Cardiac septum (tissue), 1 donor: ENCODE measurements at places on chromosomes 2 and 18. TPM values are rescaled to one million over a fixed set of nuclear protein-coding genes. Genes with fewer than 3 reads are reported as not detected.
A peak's percentile ranks its signal among the peaks of the same experiment; 100 is the strongest.

DNA sequence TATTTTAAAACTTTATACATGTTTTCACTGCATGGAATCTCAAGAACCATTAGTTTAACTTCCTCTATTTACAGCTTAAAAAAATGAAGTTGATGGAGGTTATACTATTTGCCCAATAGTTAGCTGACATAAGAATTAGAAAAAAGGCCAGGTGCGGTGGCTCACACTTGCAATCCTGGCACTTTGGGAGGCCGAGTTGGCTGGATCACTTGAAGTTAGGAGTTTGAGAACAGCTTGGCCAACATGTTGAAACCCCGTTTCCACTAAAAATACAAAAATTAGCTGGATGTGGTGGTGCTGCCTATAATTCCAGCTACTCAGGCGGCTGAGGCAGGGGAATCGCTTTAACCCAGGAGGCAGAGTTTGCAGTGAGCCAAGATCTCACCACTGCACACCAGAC lies 125.1 kb upstream of the CDH19 start:
- no peak for DNase-seq

GRCh38 chr2:13308989-13309388 lies 592.3 kb downstream of the TRIB2 start:
- DNase-seq = no peak

- no peak for DNase-seq
These were observed 191.2 kb downstream of the NCKAP5 start for GRCh38 chr2:133377021-133377481.

DNA sequence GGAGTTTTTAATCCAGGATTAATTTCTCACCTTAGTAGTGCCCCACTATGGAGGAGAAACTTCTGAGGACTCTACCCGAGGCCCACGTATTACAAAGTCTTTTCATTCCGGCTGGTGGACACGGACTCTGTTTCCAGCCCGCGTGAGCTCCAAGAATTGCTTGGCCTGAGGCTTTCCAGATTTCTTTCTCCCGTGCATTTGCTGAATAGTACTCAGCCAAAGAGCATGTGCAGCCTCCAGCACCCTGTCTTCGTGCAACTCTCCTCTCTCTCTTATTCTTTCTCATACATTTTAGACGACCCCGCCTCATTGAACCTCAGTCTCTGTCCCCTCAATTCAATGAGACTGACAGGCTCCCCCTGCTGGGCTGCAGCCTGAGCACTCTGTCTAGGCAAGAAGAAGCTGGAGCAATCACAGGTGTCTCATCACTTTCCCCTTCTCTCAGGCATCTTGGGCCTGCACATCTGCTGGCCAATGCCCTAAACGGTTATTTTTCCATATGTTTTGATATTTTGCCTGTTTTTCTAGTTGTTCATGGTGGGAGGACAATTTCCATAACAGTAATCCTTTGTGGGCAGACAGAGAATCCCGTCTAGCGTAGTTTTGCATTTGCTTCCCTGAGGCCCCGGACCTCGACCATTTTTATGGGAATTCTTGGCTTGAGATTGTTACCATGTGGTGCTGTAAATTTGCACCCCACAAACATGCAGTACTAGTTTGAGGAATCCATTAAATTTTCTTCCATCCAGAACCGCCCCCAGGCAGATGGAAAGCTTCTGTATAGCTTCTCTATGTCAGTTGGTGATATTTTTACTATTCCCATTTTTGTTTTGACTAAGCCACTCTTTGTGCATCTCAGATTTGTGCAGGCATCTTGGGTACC lies 50.1 kb upstream of the LPIN2 start:
- peak; percentile 82 for DNase-seq

DNA sequence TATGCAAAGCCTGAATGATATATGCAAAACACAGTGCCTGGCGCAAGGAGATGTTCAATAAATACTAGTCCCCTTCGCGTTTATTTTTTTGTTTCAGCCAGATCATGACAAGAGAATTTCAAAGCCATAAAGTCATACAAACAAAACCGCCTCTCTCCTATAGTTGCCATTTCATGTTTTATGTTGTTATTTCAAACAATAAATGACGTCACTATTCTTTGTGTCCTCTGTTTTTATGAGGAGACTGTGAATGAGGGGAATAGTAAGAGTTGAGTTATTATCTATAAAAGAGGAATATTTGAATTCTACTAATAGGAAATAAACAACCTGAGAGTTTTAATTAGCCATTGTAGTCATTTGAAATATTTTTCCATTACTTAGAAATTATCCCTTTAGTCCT lies 464.5 kb downstream of the THSD7B start:
- DNase-seq = no peak

DNA sequence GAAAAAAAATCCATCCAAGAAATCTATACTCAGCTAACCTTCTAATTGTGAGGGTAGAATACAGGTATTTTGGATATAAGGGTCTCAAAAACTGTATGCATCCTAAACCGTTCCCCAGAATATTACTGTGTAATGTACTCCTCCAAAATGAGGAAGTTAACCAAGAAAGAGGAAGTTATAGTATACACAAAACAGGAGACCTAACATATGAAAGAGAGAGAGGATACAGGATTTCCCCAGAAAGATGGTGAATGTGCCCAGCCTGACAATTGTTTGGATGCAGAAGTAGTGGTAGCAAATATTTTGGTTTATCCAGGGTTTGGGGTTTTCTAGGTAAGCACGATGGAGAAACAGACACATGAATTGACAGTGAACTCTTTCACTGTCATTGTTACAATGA lies 50.6 kb downstream of the GALNT3 start:
- no peak for DNase-seq

GRCh38 chr2:23705771-23706612 lies 220.9 kb downstream of the ATAD2B start:
- peak; percentile 54 for DNase-seq

- DNase-seq = no peak
These were observed 469.1 kb downstream of the CBLN2 start for GRCh38 chr18:72075040-72075439.

GRCh38 chr2:173669271-173669853 lies 295.8 kb downstream of the SP3 start:
- DNase-seq = no peak

DNA sequence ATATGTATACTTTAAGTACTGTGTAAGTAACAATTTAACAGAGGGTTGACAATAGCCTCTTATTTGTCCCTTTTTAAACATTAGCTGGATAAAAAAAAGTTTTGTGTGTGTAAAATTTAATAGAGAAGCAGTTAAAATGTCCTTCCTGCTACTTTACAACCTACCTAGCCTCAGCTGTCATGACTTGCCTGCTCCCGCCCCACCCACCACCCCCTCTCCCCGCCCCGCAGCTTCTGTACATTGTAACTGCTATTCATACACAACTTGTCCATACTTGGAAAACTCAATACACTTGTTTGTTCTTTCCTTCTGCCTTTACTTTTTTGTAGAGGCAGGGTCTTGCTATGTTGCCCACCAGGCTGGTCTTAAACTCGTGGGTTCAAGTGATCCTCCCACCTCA lies 19.5 kb downstream of the RELCH start:
- DNase-seq = no peak

GRCh38 chr18:37568671-37569070 lies 3.1 kb upstream of the CELF4 start:
- DNase-seq = no peak

DNA sequence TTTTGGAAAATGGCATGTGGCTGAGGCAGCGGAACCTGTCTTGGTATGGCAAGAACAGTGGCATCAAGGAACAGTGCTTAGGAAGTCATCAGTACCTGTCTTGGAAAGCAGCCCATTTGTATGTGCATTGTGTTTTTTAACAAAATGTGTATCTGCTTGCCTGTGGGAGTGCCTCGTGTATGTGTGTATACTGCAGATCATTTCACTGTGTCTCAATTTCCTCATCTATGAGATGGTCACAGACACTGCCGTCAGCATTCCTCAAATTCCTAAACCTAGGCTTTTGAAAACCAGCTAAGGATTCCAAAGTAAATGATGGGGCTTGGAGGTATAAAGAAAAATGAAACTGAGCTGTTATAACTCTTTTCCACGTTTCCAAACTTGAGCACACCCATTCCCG lies 441.3 kb downstream of the RND3 start:
- DNase-seq = no peak

DNA sequence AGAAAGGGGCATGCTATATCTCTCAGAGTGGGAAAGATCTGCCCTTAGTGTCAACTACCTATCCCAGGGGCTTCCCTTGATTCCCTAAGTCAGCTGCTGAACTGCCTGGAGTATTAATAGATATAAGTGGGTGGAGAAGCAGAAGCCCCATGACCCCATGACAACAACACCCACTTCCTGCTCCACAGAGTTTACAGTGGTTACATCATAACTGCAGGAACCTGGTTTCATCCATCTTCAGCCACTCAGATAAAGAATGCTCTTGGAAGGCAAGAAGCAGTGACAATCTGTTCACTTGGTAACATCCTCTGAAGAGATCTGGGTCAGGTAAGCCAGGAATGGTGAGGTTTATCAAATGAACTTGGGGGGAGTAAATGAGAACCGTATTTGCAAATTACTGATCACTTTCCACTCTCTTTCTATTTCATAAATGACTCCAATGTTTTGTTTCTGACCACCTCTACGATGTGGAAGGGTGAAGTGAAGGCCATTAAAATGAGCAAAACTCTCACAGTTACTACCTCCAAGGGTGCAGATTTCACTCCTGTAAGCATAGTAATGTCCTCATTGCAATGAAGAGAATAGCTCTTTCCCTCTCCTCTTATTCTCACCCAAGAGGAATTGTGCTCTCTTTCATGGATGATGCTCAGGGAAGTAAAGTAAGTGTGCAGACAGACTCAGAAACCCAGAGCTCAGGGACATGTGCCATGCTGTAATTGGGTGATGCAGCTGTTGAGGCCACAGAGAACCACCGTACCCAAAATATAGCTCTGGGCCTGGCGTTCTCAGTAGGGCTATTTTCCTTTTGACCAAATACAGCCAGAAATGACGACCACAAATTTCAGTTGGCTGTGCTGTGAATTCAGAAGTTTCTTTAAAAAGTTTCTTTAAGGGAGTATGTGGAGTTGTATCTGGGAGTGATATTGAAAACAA lies 192.8 kb upstream of the APCDD1 start:
- no peak for DNase-seq

UPP2 gene
- total RNA-seq = not detected

SOWAHC gene
- total RNA-seq = 2.4 TPM

SRD5A2 gene
- total RNA-seq = not detected

LOXL3 gene
- 2.8 TPM for total RNA-seq

ERMN gene
- total RNA-seq = not detected

MC5R gene
- total RNA-seq = not detected

FAM124B gene
- 1.9 TPM for total RNA-seq

TMEFF2 gene
- not detected for total RNA-seq
